ENCODE measurements at places on chromosomes 2 and 18. TPM values are rescaled to one million over a fixed set of nuclear protein-coding genes. Genes with fewer than 3 reads are reported as not detected.
A peak's percentile ranks its signal among the peaks of the same experiment; 100 is the strongest.

Gene FARSB
- 7.0 TPM for total RNA-seq

Gene SLC14A1
- 3.8 TPM for total RNA-seq

Gene COL4A3
- total RNA-seq = under 0.01 TPM

GRCh38 chr2:232835687-232836208, 34.3 kb upstream of the SNORC start:
- DNase-seq = no peak

GRCh38 chr2:175111200-175111657, 56.8 kb downstream of the ATF2 start:
- DNase-seq = peak; percentile 74

GRCh38 chr2:113073325-113073834, 5.6 kb downstream of the IL1F10 start:
- no peak for DNase-seq

DNA sequence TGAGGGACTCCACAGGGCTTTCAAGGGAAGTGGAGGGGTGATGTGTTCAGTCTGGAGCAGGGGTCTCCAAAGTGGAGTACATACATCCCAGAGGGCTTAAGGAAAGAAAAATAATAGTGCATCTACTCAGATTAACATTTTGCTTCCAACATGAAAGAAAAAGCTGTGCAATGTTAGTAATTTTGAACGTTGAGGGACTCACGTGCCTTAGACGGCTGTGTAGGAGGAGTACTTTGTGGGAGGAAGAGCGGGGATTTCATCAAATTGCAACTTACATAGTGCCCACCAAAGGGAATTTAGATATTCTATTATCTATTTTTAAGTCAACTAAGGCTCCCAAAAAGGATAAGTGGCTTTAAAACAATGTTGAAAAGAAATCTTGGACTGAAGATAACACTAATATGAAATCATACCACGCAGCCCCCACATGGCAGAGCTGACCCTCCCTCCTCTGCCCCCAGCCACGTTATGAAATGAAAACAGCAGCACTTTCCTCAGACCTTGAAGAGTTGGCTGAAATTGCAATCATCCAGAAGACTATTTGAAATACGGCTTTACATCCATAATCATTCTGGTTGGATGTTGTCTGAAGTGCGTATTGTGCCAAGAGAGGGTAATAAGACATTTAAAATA, 42.9 kb downstream of the MEX3C start:
- DNase-seq = no peak

- no peak for DNase-seq
Measured at GRCh38 chr2:111705239-111705638, 178.8 kb downstream of the ANAPC1 start.

GRCh38 chr18:58337285-58337684, 291.6 kb downstream of the ALPK2 start:
- no peak for DNase-seq

DNA sequence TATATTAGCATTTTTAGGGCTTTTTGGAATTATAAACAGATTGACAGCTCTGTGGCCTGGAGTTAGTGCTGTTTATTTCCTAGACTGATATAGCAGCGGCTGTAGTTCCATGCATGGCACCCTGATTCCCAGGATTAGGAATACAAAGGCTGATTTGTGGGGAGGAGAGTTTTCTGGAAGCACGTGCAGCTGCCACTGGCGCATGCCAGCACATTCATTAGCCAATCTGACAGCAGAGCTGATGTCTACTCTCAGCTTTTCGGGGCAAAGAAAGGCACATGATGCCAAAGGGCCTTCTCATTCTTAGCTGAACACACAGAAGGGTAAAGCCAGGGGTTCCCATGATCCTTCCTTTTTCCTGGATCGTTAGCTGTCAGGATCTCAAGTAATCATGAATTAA, 45.7 kb upstream of the RAPH1 start:
- DNase-seq = no peak

- no peak for DNase-seq
Measured at GRCh38 chr2:74714691-74715080, 60.6 kb downstream of the SEMA4F start.

DNA sequence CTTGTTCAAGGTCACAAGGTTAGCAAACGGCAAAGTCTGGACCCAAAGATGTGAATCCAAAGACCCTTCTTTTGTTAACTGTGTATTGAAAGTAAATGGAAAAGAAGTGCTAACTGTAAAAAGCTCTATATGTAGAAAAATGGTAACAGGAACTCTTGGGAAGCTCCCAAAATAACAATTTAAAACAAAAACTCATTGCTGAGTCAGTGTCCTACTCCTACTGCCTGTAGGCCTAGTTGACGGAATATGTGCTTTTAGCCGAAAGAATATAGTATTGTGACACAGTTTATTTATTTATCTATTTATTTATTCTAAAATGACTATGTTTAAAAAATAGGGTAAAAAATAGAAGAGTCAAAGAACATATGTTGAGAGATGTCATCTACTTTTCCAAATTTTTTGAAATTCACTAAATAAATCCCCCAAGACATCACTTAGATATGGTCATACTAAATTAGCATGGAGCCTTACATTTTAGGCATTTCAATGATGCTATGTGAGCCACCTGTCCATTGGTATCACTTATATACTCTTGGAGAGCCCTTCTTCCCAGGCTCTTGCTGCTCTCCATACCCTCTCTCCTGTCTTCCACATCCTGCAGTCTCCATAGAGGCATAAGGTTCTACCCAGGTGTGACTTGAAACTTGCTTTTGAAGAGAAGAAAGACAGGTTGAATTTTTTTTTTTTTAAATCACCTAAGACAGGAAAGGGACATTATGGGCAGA, 13.7 kb downstream of the COL5A2 start:
- DNase-seq = no peak

All from hematopoietic multipotent progenitor cell (in vitro differentiated cells).